Epithelial cell of esophagus (primary cell): ENCODE measurements at places on chromosomes 1 and 21.

GRCh38 chr1:25049190-25049589, 119.1 kb upstream of the RUNX3 start:
- no peak for DNase-seq

- peak; percentile 36 for DNase-seq
Measured at GRCh38 chr1:203796236-203796605, 798 bp downstream of the ZBED6 start.

- DNase-seq: no peak
Measured at GRCh38 chr1:34331020-34331926, 154.6 kb downstream of the C1orf94 start.

DNA sequence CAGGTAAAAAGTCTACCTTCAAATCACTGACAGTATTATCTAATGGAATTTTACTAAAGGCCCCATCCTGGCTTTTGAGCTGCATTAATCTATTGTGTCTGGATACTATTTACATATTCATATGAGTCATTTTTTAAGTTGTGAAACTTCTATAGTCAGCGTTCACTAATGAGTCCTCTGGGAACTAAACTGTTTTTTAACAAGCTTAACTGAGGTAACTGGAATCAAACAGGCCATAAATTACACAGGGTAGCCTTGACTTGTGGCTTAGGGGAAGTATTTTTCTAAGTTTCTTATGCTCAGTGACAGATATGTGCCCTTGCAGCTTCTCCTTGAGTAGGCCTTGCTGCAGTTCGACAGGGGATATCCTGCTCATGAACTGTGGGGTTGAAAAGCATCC, 68.8 kb downstream of the JMJD4 start:
- peak; percentile 15 for DNase-seq

GRCh38 chr1:111448482-111448917, 556 bp downstream of the WDR77 start:
- peak; percentile 51 for DNase-seq

- no peak for DNase-seq
Measured at GRCh38 chr1:217989510-217989909, 295.6 kb upstream of the RRP15 start.

DNA sequence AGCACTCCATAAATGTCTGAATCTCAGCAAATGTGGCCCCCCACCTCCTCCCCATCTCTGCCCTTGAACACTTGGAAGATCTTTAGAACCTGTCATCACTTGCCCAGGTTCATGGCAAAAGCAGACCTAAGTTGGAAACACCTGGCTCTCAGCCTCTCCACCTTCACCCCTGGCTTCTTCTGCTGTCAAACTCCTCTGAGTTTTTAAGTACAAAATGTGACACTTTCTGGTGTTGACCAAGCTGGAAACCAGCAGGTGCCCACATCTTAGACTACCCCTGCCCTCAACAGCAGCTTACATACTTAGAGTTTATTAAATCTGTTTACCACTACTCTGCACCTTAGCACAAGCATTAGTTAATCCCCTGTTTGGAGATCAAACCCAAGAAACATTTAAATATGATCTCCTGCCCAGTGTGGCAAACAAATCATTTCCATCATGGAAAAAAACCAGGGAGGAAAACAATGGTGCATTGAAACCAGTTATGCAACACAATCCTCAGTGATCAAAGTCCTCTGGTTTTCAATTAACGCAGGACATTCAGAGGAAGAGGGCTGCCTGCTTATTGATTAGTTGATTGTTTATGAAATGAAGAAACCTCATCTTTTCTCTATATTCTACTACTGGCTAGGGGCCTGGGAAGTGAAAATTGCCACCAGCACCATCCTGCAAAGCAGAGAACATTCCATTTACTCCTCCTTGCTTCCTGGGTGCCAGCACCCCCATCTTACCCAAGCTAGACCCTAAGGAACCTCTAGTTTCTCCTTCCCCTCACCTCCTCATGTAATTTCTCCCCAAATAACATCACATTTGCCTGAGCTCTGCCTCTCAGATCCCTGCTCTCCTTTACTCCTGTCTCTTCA, 139.4 kb upstream of the RAB4A start:
- no peak for DNase-seq

DNA sequence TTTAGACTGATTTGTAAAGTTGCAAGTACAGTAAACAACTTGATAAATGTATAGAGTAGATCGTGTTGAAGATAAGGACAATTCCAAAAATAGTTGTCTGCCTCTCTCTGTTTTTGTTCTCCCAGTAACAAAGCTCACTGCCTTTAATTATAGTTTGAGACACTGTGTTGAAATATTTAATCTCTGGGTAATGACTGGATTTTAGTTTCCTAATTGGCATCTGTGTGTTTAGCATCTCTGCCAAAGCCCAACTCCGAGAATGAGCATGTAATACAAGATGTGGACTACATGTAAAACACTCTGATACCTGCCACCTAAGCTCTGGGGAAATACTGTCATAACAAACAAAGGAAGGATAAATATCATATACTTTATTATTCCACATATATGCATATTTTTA, 27.7 kb upstream of the SDE2 start:
- no peak for DNase-seq
